ENCODE measurements at places on chromosomes 4 and X.

DNA sequence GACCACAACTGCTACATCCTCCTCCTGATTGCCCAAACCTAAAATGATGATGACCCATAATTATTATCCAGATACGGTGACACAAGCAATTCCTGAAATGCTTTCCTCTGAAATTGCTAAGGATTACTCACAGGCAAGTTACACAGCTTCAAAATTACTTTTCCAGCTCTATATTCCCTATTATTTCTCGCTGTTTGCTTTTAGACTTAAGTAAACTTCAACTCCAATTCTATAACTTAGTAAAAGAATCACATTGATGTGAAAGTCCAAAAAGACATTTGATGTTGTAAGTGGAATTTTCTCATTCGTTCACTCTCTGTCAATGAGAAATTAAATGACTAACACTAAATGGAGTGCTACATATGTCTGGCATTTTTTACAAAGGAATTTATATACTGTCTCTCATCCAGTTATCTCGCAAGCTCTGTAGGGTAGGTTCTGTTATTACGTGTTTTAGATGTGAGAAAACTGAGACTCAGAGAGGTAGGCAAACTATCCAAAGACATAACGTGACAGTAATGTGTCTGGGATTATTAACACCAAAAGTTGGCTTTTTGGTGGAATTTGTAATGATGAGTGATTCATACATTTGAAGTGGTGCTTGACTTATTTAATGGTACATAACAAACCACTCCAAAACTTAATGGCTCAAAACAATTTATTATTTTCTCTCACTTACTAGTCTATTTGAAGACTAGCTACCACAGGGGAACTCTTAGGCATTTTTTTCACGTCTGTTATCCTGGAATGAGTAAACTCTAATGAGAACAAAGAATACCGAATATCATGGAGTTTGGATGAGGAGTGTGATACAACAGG lies 31.5 kb downstream of the PALLD start:
- no peak for DNase-seq

- no peak for DNase-seq
These were observed 76.5 kb downstream of the COL4A5 start for GRCh38 chrX:108516184-108516583.

DNA sequence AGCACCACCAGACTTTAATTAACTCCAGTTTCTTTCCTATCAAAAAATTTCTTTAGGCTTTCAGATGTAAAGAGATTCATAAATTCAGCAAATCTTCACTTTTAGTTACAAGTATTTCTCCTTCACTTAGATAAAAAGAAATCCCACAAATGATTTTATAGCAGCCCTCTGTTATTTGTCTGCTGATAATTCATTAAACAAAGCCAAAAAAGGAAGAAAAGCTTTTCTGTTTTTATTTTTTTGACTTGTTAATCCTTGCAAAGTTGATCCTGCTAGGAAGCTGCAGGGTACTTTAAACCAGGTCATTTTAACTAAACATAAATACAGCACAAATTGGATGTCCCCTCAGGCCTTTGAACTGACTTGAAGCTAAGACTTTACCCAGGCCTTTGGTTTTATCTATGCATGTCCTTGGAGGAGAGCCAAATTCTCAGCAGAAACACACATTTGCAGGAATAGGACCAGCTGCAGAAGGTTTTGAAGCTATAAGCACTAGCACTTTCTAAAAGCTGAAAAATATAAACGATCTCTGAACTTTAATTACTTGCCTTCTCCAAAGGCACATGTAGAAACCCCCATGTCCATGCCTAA lies 57.5 kb downstream of the PCDH18 start:
- DNase-seq = no peak

DNA sequence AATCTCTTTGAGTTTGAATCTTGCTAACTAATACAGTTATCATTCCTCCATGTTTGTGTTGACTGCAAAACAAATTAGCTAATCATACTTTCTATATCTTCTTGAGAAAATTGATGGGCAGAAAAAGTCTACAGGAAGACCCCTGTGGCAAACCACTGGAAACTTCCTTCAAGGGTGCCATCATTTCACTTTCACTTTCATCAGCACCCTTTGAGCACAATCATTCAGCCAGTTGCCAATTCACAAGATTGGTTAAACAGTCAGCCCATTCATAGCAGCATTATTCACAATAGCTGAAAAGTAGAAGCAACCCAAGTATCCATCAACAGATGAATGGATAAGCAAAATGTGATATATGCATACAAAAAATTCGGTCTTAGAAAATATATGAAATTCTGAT lies 101.5 kb downstream of the CCDC160 start:
- DNase-seq = peak; percentile 16

DNA sequence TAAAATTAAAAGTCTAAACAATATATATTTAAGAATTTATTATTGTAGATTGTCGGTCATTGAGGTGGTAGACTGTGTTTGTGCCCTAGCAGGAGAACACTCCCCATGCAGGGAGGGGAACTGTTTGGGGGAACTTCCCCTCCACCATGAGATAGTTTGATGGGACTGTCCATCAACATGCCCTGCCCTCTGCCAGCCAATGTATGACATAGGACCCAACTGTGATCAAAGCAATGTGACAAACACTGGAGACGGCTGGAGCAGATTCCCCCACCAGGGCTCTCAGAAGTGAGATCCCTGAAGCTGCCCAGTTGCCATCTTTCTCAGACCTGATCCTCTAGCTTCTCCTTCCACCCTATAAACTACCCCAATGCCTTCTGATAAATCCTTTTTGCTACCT lies 44.9 kb downstream of the SH3KBP1 start:
- DNase-seq = no peak

Measured in globus pallidus (tissue), 1 donor.